ENCODE measurements at places on chromosomes 6 and 20. TPM values are rescaled to one million over a fixed set of nuclear protein-coding genes. Genes with fewer than 3 reads are reported as not detected.
A peak's percentile ranks its signal among the peaks of the same experiment; 100 is the strongest.

DNA sequence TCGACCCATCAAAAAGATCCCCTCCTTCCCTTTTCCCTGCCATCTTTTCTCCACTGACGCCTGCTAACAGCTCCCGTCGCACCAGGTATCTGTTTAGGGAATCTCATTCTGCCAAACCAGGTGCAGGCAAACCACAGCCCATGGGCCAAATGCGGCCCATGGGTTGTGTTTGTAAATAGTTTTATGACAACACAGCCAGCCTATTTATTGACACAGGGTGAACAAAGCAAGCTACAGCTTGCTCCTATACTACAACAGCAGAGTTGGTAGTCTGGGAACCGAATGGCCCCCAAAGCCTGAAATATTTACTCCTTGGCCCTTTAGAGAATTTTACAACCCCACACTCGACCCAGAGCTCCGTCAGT, 16.4 kb downstream of the NFATC2 start:
- peak overlapping the region; percentile 90 for H3K27ac ChIP-seq
- no peaks in the 10 kb centered on the region for H3K27me3 ChIP-seq
- no peak overlapping the region for H3K4me3 ChIP-seq

The MTO1 gene
- 41.3 TPM for total RNA-seq

- no peak for DNase-seq
- H3K27me3 ChIP-seq, result no peaks in the 10 kb centered on the region
These were observed 747.3 kb downstream of the COL12A1 start for GRCh38 chr6:74458536-74458935.

The RPL10A gene
- 943 TPM for total RNA-seq

The OR2H2 gene
- total RNA-seq, result not detected

GRCh38 chr6:32689531-32690501, 23.4 kb upstream of the HLA-DQB1 start:
- peaks cover 4% of the 10 kb centered on the region for H3K4me1 ChIP-seq
- no peak overlapping the region for H3K4me3 ChIP-seq
- no peak for DNase-seq

The BYSL gene
- 11.6 TPM for total RNA-seq

DNA sequence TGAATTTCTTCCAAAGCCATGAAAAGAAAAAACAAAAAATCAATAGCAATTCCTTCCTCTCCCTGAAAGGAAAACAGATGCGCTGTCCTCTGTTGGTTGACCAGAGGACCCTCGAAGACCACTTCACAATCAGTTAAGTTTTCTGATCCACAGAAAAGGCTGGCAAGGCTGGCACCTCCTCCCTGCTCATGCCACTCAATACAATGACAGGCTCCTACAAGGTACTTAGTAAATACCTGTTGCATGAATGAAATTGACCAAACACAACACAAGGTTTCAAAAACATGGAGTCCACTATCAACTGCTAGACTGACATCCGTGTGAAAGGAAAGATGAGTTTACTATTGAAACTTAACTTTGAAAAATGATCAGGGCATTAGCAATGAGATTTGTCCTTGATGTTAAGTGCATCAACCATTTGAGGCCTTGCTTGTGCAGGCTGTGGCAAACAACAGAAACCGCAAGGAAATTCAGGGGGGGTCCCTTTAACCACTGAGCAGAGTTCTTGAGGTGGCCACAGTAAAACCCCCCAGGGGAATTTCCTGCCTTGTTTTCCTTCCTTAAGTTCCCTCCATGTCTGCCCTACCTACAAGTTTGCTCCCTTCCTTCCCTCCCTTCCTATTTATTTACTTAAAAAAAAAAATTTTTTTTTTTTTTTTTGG, 27.9 kb upstream of the RTF2 start:
- H3K27me3 ChIP-seq, result no peaks in the 10 kb centered on the region
- peak; percentile 58 for DNase-seq
- H3K4me3 ChIP-seq, result no peak overlapping the region
- H3K36me3 ChIP-seq, result no peaks in the 10 kb centered on the region

DNA sequence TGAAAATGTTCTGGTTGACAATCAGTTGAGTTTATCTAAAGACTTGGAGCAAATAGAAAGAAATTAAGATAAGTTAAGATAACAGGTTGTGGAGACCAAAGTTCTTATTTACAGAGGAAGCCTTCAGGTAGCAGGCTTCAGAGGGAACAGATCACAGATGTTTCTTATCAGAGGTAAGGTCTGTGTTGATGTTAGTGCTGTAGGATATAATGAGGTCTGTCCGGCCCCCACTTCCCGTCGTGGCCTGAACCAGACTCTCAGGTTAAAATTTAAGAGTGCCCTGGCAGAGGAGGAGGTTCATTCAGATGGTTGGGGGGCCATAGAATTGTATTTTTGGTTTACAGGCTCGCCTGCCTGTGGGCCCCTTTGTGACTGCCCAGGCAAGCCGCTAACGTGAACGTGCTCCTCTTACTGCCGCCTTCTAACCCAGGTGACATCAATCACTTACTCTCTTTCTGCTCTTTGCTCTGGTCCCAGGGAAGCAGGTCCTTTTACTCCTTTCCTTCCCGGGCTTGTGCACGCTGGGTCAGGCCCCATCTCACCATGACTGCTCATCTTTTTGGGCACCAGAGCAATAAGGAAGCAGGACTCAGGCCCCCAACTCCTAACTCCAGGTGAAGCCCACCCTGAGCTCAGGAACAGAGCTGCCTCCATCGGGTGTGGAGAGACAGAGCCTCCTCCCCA, 18.3 kb upstream of the UNC93A start:
- no peaks in the 10 kb centered on the region for H3K4me1 ChIP-seq
- H3K27me3 ChIP-seq, result no peaks in the 10 kb centered on the region
- DNase-seq, result no peak
- H3K36me3 ChIP-seq, result no peaks in the 10 kb centered on the region
- no peak overlapping the region for H3K4me3 ChIP-seq

The CEP162 gene
- total RNA-seq, result 11.2 TPM

The TUBB1 gene
- total RNA-seq, result 4.3 TPM

GRCh38 chr20:42790111-42790510, 399.6 kb downstream of the PTPRT start:
- H3K4me1 ChIP-seq, result no peaks in the 10 kb centered on the region
- H3K36me3 ChIP-seq, result no peaks in the 10 kb centered on the region
- no peaks in the 10 kb centered on the region for H3K27me3 ChIP-seq
- H3K4me3 ChIP-seq, result no peak overlapping the region

GRCh38 chr6:147738516-147739162, 230.1 kb downstream of the SAMD5 start:
- H3K36me3 ChIP-seq, result no peaks in the 10 kb centered on the region
- H3K27ac ChIP-seq, result no peak overlapping the region
- no peak overlapping the region for H3K4me3 ChIP-seq
- DNase-seq, result no peak
- H3K4me1 ChIP-seq, result no peaks in the 10 kb centered on the region

The THEMIS gene
- 1.7 TPM for total RNA-seq

The CENPB gene
- total RNA-seq, result 55.4 TPM

DNA sequence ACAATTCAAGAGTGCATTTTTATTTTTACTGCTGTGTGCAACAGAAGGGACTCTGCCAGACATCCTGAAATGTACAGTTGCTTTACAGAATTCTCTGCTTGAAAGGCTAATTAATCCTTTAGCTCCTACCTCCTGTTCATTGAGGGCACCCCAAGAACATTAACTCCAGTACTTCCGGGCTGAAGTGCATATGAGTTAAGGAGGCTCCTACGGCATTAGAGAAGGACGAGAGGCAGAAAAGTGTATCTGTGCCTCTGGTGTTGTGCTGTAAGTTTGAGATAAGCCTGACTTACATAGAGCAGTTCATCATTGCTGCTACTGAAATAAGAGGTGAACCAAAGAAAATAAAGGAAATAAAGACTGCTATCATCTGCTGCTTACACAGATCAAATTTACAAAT, 609.3 kb upstream of the ADGRB3 start:
- no peak overlapping the region for H3K4me3 ChIP-seq
- H3K36me3 ChIP-seq, result no peaks in the 10 kb centered on the region
- DNase-seq, result no peak
- H3K27me3 ChIP-seq, result no peaks in the 10 kb centered on the region

The BTN1A1 gene
- total RNA-seq, result not detected

- no peak overlapping the region for H3K27ac ChIP-seq
- no peak for DNase-seq
- no peaks in the 10 kb centered on the region for H3K27me3 ChIP-seq
- H3K4me3 ChIP-seq, result no peak overlapping the region
- no peaks in the 10 kb centered on the region for H3K36me3 ChIP-seq
- no peaks in the 10 kb centered on the region for H3K4me1 ChIP-seq
These were observed 140.5 kb upstream of the CDYL start for GRCh38 chr6:4635666-4636065.

DNA sequence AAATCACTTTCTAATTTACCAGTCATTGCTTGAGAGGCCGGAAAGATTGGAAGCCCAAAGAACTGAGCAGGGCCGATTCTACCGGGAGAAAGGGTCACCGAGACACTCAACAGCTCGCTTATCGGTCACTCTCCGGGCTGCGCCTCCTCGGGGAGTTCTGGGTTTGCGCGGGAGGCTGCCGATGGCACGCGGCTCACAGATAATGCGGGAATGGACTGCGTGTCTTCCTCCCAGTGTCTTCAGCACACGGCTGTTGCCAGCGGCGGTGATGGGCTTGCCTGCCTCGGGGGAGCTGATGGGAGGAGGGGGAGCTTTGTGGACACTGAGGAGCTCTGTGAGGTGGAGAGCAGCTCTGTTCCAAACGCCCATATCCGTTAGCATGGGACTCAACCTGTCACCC, 314.6 kb downstream of the CDH4 start:
- no peak for DNase-seq
- no peak overlapping the region for H3K4me3 ChIP-seq
- H3K27ac ChIP-seq, result no peak overlapping the region
- no peaks in the 10 kb centered on the region for H3K27me3 ChIP-seq
- H3K36me3 ChIP-seq, result no peaks in the 10 kb centered on the region

DNA sequence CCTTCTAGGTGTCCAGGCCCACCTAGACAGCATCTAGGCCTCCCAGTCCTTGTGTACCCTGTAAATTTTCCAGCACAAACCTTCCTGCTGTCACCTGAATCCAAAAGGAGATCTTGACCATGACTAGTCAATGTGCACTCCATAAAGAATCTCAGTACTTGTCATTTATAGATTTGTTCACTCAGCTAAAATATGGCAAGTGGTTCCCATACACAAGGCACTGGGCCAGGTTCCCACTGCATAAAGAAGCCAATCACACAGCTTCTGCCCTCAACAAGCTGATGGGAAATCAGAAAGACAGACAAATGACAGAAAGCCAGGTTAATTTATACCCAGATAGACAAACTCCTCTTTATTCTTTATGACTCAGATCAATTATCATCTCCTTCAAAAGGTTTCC, 526.8 kb downstream of the CD83 start:
- no peak for DNase-seq
- H3K36me3 ChIP-seq, result no peaks in the 10 kb centered on the region
- H3K27me3 ChIP-seq, result no peaks in the 10 kb centered on the region
- no peak overlapping the region for H3K4me3 ChIP-seq
- no peaks in the 10 kb centered on the region for H3K4me1 ChIP-seq

The BTNL2 gene
- total RNA-seq, result not detected

- no peak overlapping the region for H3K27ac ChIP-seq
- peaks cover 35% of the 10 kb centered on the region for H3K36me3 ChIP-seq
- DNase-seq, result no peak
These were observed 13.1 kb downstream of the ACSS1 start for GRCh38 chr20:25044660-25045342.

DNA sequence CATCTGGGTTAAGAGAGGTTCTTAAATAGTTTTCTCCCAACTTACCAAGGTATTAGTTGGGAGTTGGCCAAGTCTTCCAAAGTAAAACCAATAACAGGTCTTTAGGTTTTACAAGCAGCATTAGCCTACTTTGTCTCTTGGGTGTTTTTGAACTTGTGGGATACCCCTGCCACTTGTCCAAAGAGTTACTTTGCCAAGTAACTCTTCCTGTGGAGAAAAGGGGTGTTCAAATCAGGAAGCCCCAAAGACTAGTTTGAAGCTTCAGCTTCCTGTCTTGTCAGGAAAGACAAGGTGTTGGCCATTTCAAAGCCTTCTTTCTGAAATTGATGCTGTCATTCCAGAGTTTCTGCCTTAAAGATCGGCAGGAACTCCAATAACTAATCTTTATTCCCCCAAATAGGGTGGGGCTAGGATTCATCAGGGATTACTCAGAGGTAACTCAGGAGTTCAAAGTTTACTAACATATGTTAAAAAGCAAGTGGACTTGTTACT, 822 bp downstream of the RAB22A start:
- peak overlapping the region; percentile 79 for H3K27ac ChIP-seq
- no peak for DNase-seq
- H3K4me3 ChIP-seq, result peak overlapping the region; percentile 72
- no peaks in the 10 kb centered on the region for H3K27me3 ChIP-seq
- peaks cover 18% of the 10 kb centered on the region for H3K36me3 ChIP-seq

- H3K36me3 ChIP-seq, result no peaks in the 10 kb centered on the region
- no peaks in the 10 kb centered on the region for H3K27me3 ChIP-seq
- no peak for DNase-seq
These were observed 99.8 kb downstream of the HIVEP2 start for GRCh38 chr6:142845143-142845571.

- H3K27me3 ChIP-seq, result peaks cover 2% of the 10 kb centered on the region
- H3K4me3 ChIP-seq, result no peak overlapping the region
- H3K36me3 ChIP-seq, result no peaks in the 10 kb centered on the region
- DNase-seq, result no peak
- no peak overlapping the region for H3K27ac ChIP-seq
These were observed 3.4 kb upstream of the RNF217 start for GRCh38 chr6:124958759-124959354.

DNA sequence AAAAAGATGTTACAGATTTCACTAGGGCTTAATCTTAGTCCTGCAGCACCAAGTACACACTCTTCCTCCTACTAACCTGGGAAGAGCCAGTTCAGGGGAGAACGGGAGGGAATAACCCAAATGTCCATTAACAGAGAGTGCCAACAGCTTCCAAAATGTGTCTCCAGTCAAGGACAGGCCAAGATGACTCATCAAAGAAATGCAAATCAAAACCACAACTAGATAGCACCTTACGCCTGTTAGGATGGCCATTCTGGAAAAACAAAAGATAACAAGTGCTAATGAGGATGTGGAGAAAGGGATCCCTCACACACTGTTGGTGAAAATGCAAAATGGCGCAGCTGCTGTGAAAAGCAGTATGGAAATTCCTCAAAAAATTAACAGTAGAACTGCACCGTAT, 3.8 kb upstream of the MAS1L start:
- no peak overlapping the region for H3K4me3 ChIP-seq
- H3K4me1 ChIP-seq, result no peaks in the 10 kb centered on the region
- H3K36me3 ChIP-seq, result no peaks in the 10 kb centered on the region
- no peaks in the 10 kb centered on the region for H3K27me3 ChIP-seq
- DNase-seq, result no peak

The SYCP2L gene
- total RNA-seq, result 7.3 TPM

GRCh38 chr20:8144282-8145245, 12.5 kb downstream of the PLCB1 start:
- peak; percentile 53 for DNase-seq
- H3K27ac ChIP-seq, result peak overlapping the region; percentile 50
- H3K27me3 ChIP-seq, result no peaks in the 10 kb centered on the region
- peaks cover 32% of the 10 kb centered on the region for H3K4me1 ChIP-seq
- no peak overlapping the region for H3K4me3 ChIP-seq
- H3K36me3 ChIP-seq, result no peaks in the 10 kb centered on the region

- H3K36me3 ChIP-seq, result no peaks in the 10 kb centered on the region
- H3K4me3 ChIP-seq, result no peak overlapping the region
- H3K27me3 ChIP-seq, result no peaks in the 10 kb centered on the region
- no peak for DNase-seq
- peaks cover 17% of the 10 kb centered on the region for H3K4me1 ChIP-seq
- H3K27ac ChIP-seq, result no peak overlapping the region
These were observed 191.3 kb upstream of the PROKR2 start for GRCh38 chr20:5508044-5508443.

GRCh38 chr6:110652520-110652919, 162.7 kb downstream of the CDK19 start:
- no peak overlapping the region for H3K27ac ChIP-seq
- no peaks in the 10 kb centered on the region for H3K27me3 ChIP-seq
- no peaks in the 10 kb centered on the region for H3K4me1 ChIP-seq
- DNase-seq, result no peak
- no peak overlapping the region for H3K4me3 ChIP-seq
